ENCODE measurements at places on chromosomes 7 and 10.

- no peak for DNase-seq
Measured at GRCh38 chr10:13852872-13853271, 266.1 kb downstream of the PRPF18 start.

DNA sequence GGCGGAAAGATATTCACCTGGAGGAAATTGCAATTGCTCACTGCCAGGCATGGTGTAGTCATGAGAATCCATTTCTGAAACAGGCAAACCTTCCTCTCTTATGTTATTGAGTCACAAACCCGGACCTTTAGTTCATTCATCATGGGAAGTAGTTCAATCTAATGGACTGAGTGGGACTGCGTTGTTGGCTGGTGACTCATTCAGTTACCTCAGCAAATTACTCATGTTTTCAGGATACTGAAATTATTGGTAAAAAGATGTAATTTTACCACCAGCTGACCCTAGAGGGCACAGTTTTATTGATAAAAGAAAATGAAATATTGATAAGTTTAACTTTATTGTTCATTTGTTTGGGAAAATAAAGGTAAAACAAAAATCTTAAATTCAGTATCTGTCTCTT lies 1194.4 kb upstream of the SORCS1 start:
- peak; percentile 40 for DNase-seq

DNA sequence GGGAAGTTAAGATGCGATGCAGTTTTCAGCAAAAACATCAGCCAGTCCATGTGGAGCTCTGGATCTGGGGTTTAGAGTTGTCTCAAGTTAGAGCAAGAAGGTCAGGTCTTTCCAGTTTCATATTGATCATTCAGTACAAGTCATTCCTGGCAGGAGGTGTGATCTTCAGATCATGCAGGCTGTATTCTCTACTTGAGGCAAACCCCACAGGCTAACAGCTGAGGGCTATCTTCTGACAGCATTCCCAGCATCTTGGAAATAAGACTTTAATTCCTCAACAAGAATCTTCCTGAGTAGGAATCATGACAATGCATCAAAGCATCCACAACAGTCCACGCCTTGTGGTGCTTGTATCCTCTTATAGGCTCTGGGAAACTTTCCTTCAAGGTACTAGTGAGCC lies 94.9 kb upstream of the ZNF438 start:
- DNase-seq: no peak

DNA sequence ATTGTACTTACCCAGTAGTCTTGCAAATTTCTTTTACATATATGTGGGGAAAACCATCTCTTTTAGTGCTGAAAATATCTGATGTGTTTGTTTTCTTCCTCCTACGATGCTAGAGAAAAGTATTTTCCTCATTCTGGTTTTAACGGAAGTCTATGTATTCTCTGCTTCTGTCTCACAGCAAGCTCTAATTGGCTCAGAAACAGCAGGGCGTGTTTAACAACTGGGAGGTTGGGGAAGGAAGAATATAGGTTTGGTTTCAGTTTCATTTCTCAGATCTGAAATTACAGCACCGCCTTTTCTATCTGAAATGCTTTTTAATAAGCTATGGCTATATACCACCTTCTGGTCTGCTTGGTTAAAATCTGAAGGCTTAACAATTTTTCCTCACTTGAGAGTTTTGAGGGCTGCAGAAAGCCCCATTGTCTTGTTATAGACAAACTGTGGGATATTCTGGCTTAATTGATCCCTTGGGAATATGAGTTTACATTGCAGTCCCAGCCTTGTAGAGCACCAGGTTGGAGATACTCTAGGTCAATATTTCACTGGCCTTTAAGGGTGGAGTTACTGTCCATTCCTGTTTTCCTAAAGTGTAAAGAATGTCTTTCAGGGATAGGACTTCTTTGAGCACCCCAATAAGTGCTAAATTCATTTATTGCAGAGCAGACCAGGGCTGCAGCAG lies at the start of gene SAMD9:
TSS of gene SAMD9 (minus strand) at position 128 of the 679 bp plus-strand sequence. CDS start 11,882 bp downstream, outside the sequence.
- peak; percentile 82 for DNase-seq

DNA sequence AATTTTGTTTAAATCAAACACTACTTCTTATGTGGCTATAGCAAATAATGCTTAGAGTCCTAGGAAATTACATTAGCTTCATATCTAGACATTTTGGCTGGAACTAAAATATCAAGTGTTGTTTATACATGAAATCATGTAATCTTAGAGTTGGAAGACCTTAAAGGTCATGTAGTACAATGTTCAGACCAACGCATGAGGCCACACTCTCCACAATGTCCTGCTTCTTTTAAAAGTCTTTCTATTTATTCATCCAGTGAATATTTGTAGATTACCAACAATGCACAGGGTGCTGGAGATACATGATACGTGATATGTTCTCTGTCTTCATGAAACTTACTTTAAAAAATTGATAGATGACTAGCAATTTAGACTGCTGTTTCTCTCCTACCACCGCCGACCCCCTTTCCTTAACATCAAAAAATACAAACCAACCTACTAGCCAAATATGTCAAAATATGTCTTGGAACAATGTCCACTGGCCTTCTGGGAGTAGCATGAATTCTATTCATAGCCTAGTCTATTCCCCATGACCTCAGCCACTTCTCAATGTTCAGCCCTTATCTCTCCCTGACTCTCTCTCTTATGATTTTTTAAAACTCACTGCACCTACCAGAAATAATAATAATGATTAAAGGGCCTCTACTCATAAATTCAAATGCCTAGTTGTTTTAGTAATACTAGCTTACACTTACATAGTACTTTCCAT lies 59.5 kb upstream of the CAV2 start:
- DNase-seq: no peak

DNA sequence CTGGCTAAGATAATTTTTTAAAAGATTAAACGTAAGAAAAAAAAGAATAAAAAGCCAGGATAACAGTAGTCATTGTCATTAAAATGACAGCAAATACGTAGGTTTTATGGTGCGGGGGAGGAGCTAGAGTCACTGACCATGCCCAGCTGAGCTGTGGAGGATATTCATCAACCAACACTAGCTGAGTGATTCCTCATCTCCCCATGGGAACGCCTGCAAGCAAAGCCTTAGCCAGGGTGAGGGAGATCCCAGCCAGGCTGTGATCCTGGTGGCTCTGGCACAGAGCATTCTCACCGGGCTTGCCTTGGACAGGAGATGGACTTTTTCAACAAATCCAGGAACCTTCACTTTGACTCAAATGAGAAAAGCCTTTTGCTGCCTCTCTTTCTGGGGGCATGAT lies 94.2 kb downstream of the HIP1 start:
- DNase-seq: no peak

GRCh38 chr7:2126621-2127020 lies 106.1 kb downstream of the MAD1L1 start:
- no peak for DNase-seq

- DNase-seq: no peak
Measured at GRCh38 chr10:121597504-121598262, 561 bp downstream of the FGFR2 start.

DNA sequence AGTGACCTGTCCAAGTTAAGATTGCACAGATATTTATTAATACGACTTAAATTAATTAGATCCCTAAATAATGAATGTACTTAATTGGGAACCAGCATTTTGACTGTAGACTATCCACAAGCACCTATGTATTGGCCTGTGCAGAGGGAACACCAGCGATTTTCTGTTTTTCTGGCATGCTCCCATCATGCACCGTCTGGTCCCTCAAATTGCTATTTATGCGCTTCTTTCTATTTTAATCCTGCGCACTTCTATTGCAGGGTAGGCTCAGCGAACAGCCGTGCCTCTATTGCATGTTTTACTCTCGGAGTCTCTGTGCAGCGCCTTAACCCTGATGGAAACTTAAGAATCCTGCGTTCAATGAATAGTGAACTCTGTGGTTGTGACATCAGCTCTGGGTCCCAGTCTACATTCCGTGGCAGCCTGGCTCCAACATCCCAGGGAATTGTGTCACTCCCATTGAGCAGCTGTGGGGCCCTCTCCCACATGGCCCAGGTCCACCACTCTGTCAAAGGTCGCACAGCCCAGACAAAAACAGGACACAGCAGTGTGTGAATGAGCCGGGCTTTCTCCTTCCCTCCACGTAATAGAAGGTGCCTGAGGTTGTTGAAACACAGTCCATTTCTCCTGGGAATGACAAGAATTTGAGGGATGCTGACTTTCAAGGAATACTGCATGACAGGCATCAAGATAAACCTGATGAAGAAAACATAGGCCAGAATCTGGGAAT lies 239.7 kb upstream of the KLF6 start:
- DNase-seq: no peak

- peak; percentile 72 for DNase-seq
Measured at GRCh38 chr10:11024596-11024995, 6.9 kb downstream of the CELF2 start.

DNA sequence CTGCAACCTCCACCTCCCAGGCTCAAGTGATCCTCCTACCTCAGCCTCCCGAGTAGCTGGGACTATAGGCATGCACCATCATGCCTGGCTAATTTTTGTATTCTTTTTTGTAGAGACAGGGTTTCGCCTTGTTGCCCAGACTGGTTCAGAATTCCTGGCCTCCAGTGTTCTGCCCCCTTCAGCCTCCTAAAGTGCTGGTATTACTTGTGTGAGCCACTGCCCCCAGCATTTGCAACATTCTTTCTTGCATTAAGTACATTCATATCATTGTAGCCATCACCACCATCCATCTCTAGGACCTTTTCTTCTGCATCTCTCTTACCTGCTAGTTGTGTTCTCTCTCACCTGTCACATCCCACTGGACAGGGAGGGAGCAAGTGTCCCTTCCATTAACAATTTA lies 35.5 kb upstream of the HYAL4 start:
- DNase-seq: no peak
